ENCODE measurements at places on chromosomes 7 and 10. TPM values are rescaled to one million over a fixed set of nuclear protein-coding genes. Genes with fewer than 3 reads are reported as not detected.

- no peak overlapping the region for H3K4me3 ChIP-seq
- no peaks in the 10 kb centered on the region for H3K4me1 ChIP-seq
- no peaks in the 10 kb centered on the region for H3K36me3 ChIP-seq
- H3K27me3 ChIP-seq = no peaks in the 10 kb centered on the region
- H3K27ac ChIP-seq = no peak overlapping the region
These were observed 46.7 kb downstream of the ADCYAP1R1 start for GRCh38 chr7:31098642-31099360.

- peaks cover 10% of the 10 kb centered on the region for H3K4me1 ChIP-seq
- H3K27me3 ChIP-seq = no peaks in the 10 kb centered on the region
- no peak for DNase-seq
- no peaks in the 10 kb centered on the region for H3K36me3 ChIP-seq
These were observed 961.5 kb downstream of the PCDH15 start for GRCh38 chr10:53839440-53840039.

DNA sequence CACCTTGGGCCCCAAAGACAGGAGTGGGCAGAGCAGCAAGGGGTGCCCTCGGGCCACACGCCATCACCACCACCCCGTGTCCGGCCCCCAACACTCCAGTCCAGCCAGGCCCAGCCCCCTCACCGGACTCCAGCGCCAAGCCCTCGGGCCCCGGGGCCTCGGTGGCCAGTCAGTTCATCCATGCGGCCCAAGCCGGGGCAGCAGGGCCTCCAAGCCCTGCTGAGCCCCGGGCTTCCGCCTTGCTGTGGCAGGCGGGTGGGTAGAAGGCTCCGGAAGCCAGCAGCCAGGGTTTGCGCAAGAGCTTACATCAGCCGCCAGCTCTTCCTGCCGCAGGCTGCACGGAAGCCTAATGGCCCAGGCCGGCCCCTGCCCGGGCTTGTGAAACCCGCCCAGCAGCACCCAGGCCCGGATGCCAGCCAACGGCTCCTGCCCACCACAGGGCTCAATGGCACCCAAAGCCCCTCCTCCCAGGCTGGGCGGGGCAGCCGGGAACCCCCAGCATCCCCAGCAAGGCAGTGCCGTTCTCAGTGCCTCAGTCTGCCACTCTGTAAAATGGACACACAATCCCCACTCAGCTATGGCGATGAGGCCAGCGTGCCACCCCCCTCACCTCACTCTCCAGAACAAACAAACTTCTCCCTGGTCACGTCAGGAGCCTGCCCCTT lies 26.5 kb downstream of the TNRC18 start:
- peaks cover 78% of the 10 kb centered on the region for H3K36me3 ChIP-seq
- H3K27me3 ChIP-seq = no peaks in the 10 kb centered on the region
- peak overlapping the region; percentile 96 for H3K27ac ChIP-seq
- DNase-seq = peak; percentile 99

DNA sequence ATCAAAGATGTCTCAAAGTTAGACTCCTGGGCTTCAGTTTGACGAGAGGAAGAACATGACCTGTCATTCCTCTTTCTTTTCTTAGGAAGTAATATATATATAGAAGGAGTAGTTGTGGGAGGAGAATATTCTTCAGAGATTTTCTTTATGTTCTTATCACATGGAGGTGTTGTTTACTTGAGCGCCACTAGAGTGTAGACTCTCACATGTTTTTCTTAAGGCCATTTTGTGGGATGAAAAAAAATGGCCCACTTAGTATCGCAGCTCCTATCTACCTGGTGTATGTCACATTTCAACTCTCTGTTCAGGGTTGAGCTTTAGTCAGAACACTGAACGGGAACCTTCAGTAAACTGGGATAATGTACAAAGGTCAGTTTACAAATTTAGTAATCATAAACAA lies 645.2 kb downstream of the PHTF2 start:
- peaks cover 12% of the 10 kb centered on the region for H3K27me3 ChIP-seq
- no peaks in the 10 kb centered on the region for H3K36me3 ChIP-seq
- DNase-seq = no peak
- H3K4me1 ChIP-seq = no peaks in the 10 kb centered on the region
- no peak overlapping the region for H3K27ac ChIP-seq

GRCh38 chr10:93790439-93790838 lies 32.7 kb downstream of the LGI1 start:
- H3K27ac ChIP-seq = no peak overlapping the region
- H3K4me3 ChIP-seq = no peak overlapping the region
- H3K27me3 ChIP-seq = peaks cover 44% of the 10 kb centered on the region
- no peaks in the 10 kb centered on the region for H3K36me3 ChIP-seq
- DNase-seq = no peak

- peaks cover 17% of the 10 kb centered on the region for H3K27me3 ChIP-seq
- DNase-seq = no peak
- no peaks in the 10 kb centered on the region for H3K4me1 ChIP-seq
- no peak overlapping the region for H3K27ac ChIP-seq
- H3K36me3 ChIP-seq = no peaks in the 10 kb centered on the region
- no peak overlapping the region for H3K4me3 ChIP-seq
These were observed 8.5 kb upstream of the GALNT11 start for GRCh38 chr7:152016947-152017346.

- H3K4me3 ChIP-seq = no peak overlapping the region
- peaks cover 14% of the 10 kb centered on the region for H3K36me3 ChIP-seq
- peaks cover 20% of the 10 kb centered on the region for H3K4me1 ChIP-seq
- DNase-seq = no peak
- H3K27ac ChIP-seq = no peak overlapping the region
These were observed 36.9 kb upstream of the GNA12 start for GRCh38 chr7:2880874-2881533.

GRCh38 chr10:103967448-103968071 lies 620 bp downstream of the SLK start:
- H3K4me3 ChIP-seq = peak overlapping the region; percentile 93
- no peaks in the 10 kb centered on the region for H3K27me3 ChIP-seq
- DNase-seq = no peak
- peaks cover 6% of the 10 kb centered on the region for H3K4me1 ChIP-seq
- H3K36me3 ChIP-seq = peaks cover 48% of the 10 kb centered on the region

GRCh38 chr10:128712661-128713400 lies 586.6 kb upstream of the MKI67 start:
- no peaks in the 10 kb centered on the region for H3K4me1 ChIP-seq
- no peaks in the 10 kb centered on the region for H3K36me3 ChIP-seq
- no peaks in the 10 kb centered on the region for H3K27me3 ChIP-seq

DNA sequence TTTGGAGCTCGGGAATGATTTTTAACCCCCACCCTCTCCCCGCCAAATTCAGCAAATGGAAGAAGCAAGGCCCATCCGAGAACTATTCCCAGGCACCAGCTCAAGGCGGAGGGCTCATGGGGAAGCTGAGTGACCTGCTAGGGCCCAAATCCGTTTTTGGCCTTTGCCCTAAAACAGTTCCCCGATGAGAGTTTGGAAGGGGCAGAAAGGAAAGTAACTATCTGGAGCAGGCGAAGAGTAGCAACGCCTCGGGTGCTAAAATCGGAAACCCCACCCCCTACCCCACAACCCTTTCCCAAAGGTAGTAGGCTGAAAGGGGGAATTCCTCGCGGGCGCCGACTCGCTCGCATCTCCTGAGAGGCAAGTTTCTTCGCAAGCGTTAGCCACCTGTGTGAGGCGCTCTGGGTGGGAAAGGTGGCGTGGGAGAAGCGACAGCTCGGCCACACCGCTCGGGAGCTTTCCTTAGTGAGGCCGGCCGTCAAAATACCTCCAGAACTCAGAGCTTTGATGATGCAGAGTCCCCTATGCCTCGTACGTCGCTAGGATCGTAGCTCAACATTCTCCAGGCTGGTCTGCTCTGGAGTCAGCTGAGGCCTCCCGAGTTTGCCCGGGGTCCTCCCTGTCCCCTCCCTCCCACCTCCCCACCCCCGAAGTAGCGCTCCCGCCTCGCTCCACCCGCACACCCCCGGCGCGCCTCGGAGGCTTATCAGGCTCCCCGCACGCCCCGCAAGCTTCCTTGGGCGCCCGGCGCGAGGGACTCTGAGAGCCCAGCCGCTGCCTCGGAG lies 642 bp upstream of the PRKG1 start:
- H3K4me3 ChIP-seq = peak overlapping the region; percentile 77
- no peaks in the 10 kb centered on the region for H3K4me1 ChIP-seq
- peaks cover 11% of the 10 kb centered on the region for H3K36me3 ChIP-seq
- DNase-seq = peak; percentile 25

GRCh38 chr10:117666965-117667364 lies 124.4 kb downstream of the EMX2 start:
- peaks cover 18% of the 10 kb centered on the region for H3K27me3 ChIP-seq
- DNase-seq = no peak
- no peaks in the 10 kb centered on the region for H3K36me3 ChIP-seq
- H3K27ac ChIP-seq = no peak overlapping the region
- no peak overlapping the region for H3K4me3 ChIP-seq
- no peaks in the 10 kb centered on the region for H3K4me1 ChIP-seq

DNA sequence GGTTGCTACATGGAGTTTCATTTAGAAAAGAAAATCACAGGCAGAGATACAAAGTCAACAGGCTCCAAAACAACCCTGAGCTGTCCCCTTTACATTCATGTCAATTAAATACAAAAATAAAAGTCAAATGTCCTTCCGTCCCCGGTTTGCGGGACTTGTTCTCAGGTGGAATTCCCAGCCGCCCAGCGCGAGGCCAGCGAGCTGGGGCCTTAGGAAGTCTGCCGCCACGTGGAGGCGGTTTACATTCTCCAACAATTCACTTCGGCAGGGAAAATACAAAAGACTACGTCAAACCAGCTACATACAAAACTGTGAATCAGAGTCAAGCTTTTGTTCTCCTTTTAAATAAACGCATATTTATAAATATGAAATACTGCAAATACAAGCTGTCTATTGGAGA lies 25.3 kb upstream of the DDC start:
- peaks cover 15% of the 10 kb centered on the region for H3K4me1 ChIP-seq
- H3K36me3 ChIP-seq = peaks cover 39% of the 10 kb centered on the region
- no peaks in the 10 kb centered on the region for H3K27me3 ChIP-seq
- DNase-seq = no peak

- no peak for DNase-seq
- H3K4me3 ChIP-seq = no peak overlapping the region
- H3K27me3 ChIP-seq = peaks cover 55% of the 10 kb centered on the region
- no peaks in the 10 kb centered on the region for H3K36me3 ChIP-seq
- no peaks in the 10 kb centered on the region for H3K4me1 ChIP-seq
These were observed 43.9 kb upstream of the PODXL start for GRCh38 chr7:131600085-131600881.

DNA sequence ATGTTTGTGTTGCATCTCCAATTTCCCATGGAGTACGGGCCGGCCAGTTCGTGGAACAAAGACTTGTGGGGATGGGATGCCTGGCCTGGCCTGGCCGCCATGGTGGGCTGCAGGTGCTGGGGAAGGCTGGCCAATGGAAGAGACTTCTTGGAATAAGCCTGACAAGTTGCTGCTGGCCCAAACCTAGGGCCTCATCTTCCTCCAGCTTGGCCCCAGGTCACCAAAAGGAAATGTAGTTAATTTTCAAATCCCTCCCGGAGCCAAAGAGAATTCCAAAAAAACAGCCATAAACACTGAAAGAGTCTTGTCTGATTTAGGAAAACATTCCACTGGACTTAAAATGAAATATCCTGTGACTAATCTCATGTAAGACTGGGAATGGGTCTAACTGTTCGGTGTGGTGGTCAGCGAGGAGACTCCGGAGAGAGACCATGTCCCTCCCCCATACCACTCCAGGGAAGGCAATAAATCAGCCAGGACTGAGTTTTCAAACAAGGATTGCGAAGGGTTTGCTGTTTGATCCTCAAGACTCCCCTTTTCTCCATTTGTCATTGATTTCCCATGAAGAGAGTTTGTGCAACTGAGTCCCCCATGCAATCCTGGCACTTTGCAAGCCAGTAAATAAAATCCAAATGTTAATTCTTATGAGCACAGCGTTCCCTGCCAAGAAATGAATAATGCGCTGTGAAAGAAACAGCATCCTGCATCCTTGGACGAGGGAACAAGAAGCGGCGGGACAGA lies 128.7 kb upstream of the HABP2 start:
- H3K27me3 ChIP-seq = peaks cover 77% of the 10 kb centered on the region
- H3K4me1 ChIP-seq = no peaks in the 10 kb centered on the region
- DNase-seq = no peak
- H3K4me3 ChIP-seq = no peak overlapping the region

GRCh38 chr10:118658762-118659161 lies 63.3 kb upstream of the PRLHR start:
- H3K4me3 ChIP-seq = no peak overlapping the region
- peaks cover 83% of the 10 kb centered on the region for H3K27me3 ChIP-seq
- no peak for DNase-seq
- H3K4me1 ChIP-seq = no peaks in the 10 kb centered on the region
- no peak overlapping the region for H3K27ac ChIP-seq
- no peaks in the 10 kb centered on the region for H3K36me3 ChIP-seq

DNA sequence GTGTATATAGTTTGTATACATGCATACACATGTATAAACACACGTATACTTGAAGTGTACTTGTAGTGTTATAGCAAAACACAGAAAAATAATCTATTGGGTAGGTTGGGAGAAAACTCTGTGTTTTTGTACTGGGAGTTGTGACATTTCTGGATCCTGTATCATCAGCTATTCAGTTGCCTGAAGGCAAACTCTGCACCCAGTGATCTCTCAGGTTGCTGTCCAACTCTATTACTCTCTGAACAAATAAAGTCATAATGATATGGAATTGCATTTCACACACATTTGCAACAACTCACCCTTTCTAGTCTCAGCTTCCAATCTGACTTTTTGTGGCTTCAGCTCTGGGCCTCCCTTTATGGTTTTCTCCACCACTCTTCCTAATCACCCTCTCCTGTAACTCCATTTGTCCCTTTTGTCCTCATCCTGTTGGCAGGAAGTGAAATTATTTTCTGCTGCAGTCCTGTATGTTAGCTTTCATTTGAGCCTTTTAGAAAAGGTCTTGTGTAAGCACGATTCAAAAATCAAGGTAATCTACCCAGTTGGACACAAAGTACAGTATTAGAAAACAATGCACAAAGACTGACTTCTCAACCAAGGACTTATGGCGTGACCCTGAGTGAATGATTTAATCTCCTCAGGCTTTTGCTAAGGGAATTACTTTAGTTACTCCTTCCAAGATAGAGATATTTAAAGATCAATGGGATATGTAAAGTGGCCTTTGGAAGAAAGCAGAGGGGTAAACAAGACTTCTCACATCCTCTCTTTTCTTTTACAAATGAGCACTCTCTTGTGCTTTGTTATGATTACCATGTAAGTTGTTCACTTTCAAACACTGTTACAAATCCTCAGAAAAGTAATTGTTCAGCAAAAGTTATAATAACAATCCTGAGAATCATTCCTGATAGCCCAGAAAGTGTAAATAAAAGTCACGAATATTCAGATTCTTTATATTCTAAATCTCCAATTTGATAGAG lies 249.1 kb downstream of the KCND2 start:
- H3K27ac ChIP-seq = no peak overlapping the region
- H3K27me3 ChIP-seq = no peaks in the 10 kb centered on the region
- no peaks in the 10 kb centered on the region for H3K4me1 ChIP-seq
- no peak for DNase-seq
- H3K4me3 ChIP-seq = no peak overlapping the region

The SUPV3L1 gene
- total RNA-seq = 39.1 TPM

The NKX1-2 gene
- total RNA-seq = not detected

The OR2A1 gene
- not detected for total RNA-seq

The JAZF1 gene
- total RNA-seq = 10.7 TPM

The HYAL4 gene
- not detected for total RNA-seq

The AKR1D1 gene
- total RNA-seq = not detected

The ALOX5 gene
- 57.0 TPM for total RNA-seq

The PPP3CB gene
- 26.4 TPM for total RNA-seq

All from Calu3 (cell line).